Large intestine (tissue), 12 donors: ENCODE measurements at places on chromosomes 2 and 18. TPM values are rescaled to one million over a fixed set of nuclear protein-coding genes. Genes with fewer than 3 reads are reported as not detected.

The HOXD12 gene
- not detected for polyA plus RNA-seq

The UGGT1 gene
- 21.1 TPM for polyA plus RNA-seq

The FAM124B gene
- 1.8 TPM for polyA plus RNA-seq

The ANKRD30BL gene
- polyA plus RNA-seq = 0.09 TPM

The CFAP53 gene
- 0.91 TPM for polyA plus RNA-seq

The DSC2 gene
- 65.2 TPM for polyA plus RNA-seq

The TRABD2A gene
- 18.0 TPM for polyA plus RNA-seq

The CYTIP gene
- 20.4 TPM for polyA plus RNA-seq

The AKAIN1 gene
- 0.12 TPM for polyA plus RNA-seq

The TDRD15 gene
- polyA plus RNA-seq = not detected

The MYCN gene
- 17.9 TPM for polyA plus RNA-seq

The ICA1L gene
- polyA plus RNA-seq = 10.7 TPM

The PFN4 gene
- 1.3 TPM for polyA plus RNA-seq

The MPP4 gene
- 0.24 TPM for polyA plus RNA-seq

The SULT1C2 gene
- 238 TPM for polyA plus RNA-seq

The ERFE gene
- 0.94 TPM for polyA plus RNA-seq

The AMER3 gene
- 1.3 TPM for polyA plus RNA-seq

The ZC3H6 gene
- polyA plus RNA-seq = 5.7 TPM

The RAPGEF4 gene
- 9.4 TPM for polyA plus RNA-seq

The ARHGAP28 gene
- 13.7 TPM for polyA plus RNA-seq

The INHA gene
- polyA plus RNA-seq = 1.2 TPM

The OXER1 gene
- polyA plus RNA-seq = 12.2 TPM

The STARD6 gene
- polyA plus RNA-seq = 0.06 TPM

The FHOD3 gene
- 10.5 TPM for polyA plus RNA-seq

The CCDC74B gene
- polyA plus RNA-seq = 3.1 TPM

The SERTAD2 gene
- polyA plus RNA-seq = 19.7 TPM

The ACMSD gene
- 0.34 TPM for polyA plus RNA-seq

The CD8B2 gene
- 0.42 TPM for polyA plus RNA-seq

The SERPINB3 gene
- not detected for polyA plus RNA-seq

The KRTCAP3 gene
- 55.5 TPM for polyA plus RNA-seq

The C2orf72 gene
- 42.0 TPM for polyA plus RNA-seq

The PDE11A gene
- 1.5 TPM for polyA plus RNA-seq

The POTEI gene
- 0.10 TPM for polyA plus RNA-seq

The SMCHD1 gene
- 42.7 TPM for polyA plus RNA-seq

The CYP27C1 gene
- 2.0 TPM for polyA plus RNA-seq

The DSG4 gene
- polyA plus RNA-seq = 0.04 TPM

The GPBAR1 gene
- 3.9 TPM for polyA plus RNA-seq

The CCDC121 gene
- 5.4 TPM for polyA plus RNA-seq
